ENCODE measurements at places on chromosomes 3 and 15.
A peak's percentile ranks its signal among the peaks of the same experiment; 100 is the strongest.

DNA sequence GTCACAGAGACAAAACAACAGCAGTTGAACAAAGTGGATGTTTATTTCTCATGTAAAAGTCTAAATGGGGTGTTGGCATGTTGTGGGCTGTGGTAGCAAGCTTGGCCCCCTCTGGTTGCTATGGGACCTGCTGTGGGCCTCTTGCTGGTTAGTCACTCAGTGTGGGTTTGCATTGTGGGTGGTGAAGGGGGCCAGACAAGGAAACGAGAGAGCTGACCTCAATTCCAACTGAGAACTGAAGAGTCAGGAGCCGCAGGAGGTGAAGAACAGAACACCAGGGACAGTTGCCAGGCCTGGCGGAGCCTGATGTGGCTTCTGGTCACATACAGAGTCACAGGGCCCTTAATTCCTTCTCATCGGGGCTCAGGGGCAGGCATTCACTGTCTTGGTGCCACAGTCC lies 1.9 kb upstream of the ADPGK start:
- DNase-seq, result peak; percentile 83

- no peak for DNase-seq
Measured at GRCh38 chr15:38046257-38047051, 112.0 kb downstream of the TMCO5A start.

DNA sequence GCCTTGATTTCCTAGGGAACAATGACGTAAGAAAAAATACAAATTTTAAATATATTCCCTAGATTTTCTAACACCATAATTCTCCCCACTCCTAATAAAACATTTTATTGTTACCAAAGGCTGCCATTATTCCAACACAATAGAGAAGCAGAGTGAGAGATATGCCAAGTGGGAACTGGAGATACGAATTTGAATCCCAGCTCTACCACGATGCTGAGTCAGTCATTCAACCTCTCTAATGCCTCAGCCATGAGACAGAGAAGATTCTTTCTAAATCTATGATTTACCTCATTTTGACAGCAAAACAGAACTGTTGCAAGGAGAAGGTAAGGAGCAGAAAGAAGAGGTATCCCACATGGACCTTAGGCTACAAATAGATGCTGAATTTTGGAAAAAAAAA lies 112.5 kb downstream of the IGF2BP2 start:
- DNase-seq, result no peak

GRCh38 chr3:185711255-185711870 lies 113.5 kb downstream of the IGF2BP2 start:
- no peak for DNase-seq

DNA sequence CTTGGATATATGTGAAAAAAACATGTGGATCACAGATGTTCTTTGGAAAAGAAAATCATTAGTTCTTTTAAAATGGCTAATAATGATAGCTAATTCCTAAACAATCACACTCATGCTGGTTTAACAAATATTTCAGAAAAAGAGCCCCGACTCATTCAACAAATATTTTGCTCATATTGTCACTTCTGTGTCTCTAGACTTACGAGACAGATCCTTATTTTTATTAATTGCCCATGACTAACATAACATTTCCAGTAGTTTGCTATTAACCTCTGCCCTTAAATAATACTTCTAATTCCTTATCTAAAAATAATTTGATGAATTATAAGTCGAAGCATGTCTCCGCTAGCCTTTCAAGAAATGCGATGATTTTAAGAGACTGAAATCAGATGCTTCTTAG lies 70.4 kb downstream of the SATB1 start:
- no peak for DNase-seq

DNA sequence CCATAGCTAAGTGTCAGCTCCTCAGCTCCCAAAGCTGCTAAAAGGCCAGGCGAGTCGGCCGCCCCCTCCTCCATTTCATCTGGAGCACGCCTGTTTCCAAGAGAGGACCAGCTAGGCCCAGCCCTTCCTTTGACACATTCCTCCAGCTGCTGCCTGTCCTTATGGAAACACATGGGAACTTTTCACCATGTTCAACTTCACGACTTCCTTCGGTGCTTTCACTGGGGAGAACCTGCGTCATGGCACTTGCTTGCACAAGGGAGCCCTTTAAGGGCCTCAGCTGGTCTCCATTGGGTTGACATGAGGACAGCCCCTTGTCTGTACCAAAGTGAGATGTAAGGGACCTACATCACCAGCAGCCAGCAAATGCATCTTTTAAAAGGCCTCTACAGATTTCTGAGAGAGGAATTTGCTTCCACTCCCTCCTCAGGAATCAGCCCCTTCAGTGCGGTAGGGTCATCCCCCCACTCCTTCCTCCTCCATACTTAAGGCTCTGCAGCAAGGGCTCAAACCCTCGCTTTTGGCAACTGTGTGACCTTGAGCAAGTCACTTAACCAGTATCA lies 2.1 kb downstream of the MAGI1 start:
- DNase-seq, result no peak
